ENCODE measurements at places on chromosomes 11 and 22.

DNA sequence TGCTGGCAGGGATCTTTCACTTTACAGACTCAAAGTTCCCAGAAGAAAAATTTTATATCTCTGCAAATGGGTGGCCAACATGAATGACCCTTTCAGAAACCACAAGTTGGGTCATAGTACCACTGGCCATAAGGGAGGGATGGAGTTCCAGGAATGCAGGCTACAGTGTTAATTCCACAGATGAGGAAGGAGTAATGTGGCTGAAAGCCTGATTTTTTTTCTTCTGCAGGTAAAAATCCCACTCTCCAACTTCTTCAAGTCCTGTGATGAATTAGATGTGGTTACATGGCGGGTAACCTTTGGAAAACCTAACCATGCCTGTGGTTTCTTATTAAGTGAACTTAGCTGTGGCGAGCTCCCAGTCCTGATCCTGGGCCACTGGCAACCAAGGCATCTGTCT is 103.2 kb downstream of the SLC1A2 start:
- no peak for DNase-seq

DNA sequence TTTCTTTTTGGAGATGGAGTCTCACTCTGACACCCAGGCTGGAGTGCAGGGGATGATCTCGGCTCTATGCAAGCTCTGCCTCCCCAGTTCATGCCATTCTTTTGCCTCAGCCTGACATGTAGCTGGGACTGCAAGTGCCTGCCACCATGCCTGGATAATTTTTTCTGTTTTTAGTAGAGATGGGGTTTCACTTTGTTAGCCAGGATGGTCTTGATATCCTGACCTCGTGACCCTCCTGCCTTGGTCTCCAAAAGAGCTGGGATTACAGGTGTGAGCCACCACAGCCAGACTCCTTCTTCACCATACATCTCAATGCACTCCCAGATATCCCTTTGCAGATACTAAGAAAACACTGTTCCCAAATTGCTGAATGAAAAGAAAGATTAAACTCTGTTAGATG is 224.3 kb downstream of the OR4A5 start:
- no peak for DNase-seq

- peak; percentile 32 for DNase-seq
These were observed 53.0 kb downstream of the CTSC start for GRCh38 chr11:88284336-88285050.

DNA sequence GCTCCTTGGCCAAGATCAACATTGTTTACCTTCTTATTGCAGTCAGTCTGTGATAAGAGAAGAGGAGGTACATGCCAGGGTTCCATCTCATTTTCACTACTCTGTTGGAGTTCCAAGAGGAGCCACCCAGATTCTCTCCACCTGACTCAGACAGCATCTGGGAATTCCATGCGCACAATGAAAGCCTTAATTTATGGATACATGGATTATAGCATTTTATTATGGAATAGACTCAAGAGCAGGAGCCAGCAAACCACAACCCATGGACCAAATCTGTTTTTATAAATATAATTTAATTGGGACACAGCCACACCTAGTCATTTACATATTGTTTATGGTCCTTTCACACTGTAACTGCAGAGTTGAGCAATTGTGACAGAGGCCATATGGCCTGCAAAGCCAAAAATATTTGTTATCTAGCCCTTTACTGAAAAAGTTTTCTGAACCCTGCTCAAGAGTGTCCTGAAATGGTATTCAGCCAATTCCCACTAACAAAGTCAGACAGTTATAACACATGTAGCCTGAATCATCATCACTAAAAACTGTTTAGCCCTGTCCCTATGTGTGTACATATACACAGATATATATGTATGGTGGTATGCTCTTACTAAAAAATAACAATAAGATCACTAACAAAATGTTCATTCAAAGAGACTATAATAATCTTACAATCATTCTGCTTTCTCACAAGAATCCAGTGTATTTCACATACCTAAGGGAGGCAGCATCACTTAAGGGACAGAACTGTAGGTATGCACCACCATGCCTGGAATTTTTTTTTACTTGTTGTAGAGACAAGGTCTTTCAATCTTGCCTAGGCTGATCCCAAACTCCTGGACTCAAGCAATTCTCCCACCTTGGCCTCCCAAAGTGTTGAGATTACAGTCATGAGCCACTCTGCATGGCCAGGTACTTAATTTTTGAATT is 104.5 kb upstream of the TEAD1 start:
- DNase-seq, result no peak

DNA sequence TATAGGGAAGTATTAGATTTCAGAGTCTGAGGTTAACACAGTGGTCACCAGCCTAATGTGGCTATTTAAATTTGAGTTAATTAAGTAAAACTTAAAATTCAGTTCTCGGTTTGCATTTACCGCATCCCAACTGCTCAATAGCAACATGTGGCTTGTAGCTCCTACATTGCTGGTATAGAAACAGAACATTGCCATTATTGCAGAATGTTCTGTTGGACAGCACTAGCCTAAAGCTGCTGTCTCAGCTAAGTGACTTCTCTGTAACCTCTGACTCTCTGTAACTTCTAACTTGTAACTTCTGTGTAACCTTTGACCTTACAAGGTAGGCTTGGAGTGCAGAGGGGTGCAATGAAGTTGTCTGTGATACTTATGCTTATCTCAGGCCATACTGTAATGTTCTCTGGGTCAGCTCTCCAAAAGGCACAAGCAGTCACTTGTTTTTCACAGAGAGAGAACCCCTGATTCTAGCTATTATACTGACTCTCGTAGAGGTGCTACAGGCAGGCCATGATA is 78.7 kb downstream of the ZNRF3 start:
- DNase-seq, result no peak

GRCh38 chr22:31609716-31610115 is 52.3 kb downstream of the PISD start:
- no peak for DNase-seq

- DNase-seq, result no peak
These were observed 10.7 kb upstream of the POGLUT3 start for GRCh38 chr11:108508653-108509593.

DNA sequence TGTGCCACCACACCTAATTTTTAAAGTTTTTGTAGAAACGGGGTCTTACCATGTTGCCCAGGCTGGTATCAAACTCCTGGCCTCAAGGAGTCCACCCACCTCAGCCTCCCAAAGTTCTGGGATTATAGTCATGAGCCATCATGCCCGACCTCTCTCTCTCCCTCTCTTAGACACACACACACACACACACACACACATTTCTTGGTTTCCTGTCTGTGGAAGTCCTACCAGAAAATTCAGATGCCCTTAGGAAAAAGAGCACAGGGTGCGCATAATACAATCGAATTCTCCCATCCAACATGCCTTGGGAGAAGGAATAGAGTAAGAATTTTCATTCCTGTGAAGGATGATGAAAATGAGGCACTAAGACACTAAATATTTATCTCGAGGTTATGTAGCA is 10.4 kb downstream of the MICAL3 start:
- DNase-seq, result no peak

DNA sequence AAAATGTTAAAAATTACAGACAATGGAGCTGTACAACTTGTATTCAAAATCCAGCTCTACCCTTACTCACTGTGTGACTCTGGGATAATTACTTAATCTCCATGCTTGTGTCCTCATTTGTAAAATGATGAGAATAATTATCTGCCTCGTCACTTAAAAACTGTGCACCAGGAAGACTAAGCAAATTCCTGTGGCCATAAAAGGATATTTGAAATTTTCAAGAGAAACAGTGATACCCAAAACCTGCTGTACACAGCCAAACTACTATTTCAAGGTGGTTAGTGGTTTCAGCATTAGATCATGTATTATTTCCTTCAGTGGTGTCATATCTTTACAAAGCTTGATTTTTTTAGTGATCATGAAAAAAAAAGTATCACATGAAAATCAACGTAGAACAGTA is 136.9 kb downstream of the METTL15 start:
- DNase-seq, result no peak

DNA sequence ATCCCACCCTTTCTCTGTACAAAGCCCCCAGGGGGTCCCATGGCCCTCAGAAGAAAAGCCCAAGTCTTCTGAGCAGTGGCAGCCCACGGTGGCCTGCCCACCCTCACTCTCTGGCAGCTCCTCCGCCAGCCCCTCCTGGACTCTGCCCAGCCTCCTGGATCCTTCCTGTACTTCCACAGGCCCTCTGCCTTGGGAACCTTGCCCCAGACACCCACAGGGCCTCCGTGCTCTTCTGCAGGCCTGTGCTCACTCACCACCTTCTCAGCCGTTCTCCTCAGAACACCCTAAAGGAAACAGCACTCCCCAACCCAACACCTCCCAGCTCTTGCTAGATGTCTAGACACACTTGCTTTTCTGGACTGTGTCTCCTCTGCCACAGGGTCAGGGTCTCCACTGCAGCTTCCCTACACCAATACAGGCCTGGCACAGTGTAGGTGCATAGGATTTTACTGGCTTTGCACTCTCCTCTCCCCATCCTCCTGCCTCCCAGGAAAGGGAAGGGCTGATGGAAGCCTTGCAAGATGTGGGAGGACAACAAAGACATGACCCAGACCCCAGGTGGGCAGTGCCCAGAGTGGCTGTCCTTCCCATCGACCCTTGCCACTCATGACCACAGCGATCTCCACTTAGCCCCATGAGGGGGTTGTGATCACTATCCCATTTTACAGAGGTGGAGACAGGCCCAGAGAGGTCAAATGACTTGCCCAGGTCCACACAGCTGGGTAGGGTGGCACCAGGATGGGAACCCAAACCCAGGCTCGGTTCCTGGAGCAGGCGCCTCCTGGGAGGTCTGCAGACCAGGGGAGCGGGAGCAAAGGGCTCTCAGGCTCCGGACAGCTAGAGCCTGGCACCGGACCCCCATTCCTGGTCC is 2.0 kb downstream of the SCARF2 start:
- no peak for DNase-seq

GRCh38 chr11:1762537-1763302 is 1.0 kb downstream of the CTSD start:
- DNase-seq, result peak; percentile 12

- no peak for DNase-seq
These were observed 28.5 kb downstream of the RCOR2 start for GRCh38 chr11:63888170-63889086.

DNA sequence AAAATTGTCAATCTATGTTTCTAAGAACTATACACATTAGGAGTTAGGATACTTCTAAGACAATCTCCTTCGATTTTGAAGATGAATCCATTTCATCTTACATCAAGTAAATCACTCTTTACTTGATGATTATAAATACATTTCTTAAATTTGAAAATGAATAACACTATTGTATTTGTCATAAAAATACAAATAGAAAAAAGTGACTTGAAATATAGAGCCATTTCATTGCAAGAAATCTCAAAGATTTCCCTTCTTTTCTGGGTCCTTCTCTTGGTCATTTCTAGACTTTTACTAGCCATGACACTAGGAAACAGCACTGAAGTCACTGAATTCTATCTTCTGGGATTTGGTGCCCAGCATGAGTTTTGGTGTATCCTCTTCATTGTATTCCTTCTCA is at the start of gene OR5AK2:
Gene OR5AK2 (plus strand): TSS at position 301 of the 400 bp plus-strand sequence. CDS start 0 bp downstream, at position 301.
- DNase-seq, result no peak

- DNase-seq, result no peak
These were observed 18.7 kb downstream of the MMP10 start for GRCh38 chr11:102761646-102762238.

DNA sequence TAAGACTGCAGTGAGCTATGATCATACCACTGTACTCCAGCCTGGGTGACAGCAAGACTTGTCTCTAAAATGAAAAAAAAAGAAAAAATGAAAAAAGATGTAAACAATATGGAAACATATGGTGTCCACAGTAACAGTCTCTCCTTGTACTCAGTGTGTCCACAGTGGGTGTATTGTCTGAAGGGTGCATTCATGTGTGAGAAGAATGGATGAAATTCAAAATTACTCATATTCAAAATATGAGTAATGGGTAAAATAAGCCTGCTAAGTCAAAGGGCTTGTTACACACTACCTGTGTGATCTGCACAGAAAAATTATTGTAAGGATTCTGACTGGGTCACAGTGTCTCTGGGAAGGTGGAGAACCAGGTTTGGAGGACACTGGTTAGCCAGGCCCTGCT is 26.9 kb downstream of the PPFIA1 start:
- DNase-seq, result no peak

DNA sequence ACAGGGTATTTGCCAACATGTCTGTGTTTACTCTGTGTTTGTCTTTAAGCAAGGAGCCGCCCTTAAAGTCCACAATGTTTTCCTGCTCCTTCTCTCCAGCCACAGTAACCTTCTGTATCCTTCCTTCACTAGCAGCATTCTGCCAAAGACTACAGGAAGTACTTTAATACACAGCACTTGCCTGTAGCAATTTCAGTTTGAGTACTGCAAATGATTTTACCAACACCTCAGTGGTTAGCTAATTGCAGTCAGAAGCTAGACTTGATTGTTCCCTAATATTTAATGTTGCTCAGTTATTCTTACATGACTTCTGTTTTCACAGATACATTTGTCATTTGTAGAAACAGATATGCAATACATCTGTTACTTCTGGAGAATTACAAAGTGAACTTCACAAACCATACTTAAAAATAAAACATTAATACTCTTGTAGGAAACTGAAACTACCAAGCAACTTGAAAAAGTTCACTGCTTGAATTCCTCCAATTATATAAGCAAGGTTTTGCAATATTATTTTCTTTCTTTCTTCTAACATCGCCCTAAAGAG is 69.1 kb downstream of the FCHSD2 start:
- DNase-seq, result peak; percentile 3

DNA sequence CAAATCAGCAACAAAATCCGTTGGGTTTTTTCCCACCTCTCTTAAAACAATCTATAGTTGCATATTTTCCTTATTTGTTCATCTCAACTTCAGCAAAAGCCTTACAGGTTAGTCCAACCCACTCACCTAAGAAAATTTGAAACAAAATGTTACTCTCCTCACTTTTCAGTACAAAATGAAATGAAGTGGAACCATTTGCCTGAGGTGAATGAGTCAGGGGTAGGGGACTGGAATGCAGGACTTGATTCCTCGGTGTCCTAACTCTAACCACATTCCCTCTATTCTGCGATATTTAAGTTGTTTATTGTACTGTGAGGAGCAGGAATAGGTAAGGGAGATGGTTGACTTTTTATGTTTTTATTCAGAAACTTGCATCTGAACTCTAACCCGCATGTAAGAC is 16.4 kb downstream of the ATP5MG start:
- DNase-seq, result no peak

DNA sequence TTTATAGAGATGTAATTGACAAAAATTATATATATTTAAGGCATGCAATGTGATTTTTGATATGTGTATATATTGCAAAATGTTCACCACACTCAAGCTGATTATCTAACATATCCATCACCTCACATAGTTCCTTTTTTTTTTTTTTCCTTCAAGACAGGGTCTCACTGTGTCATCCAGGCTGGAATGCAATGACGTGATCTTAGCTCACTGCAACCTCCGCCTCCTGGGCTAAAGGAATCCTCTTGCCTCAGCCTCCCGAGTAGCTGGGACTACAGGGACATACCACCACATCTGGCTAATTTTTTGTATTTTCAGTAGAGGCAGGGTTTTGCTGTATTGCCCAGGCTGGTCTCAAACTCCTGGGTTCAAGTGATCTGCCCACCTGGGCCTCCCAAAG is 65.1 kb upstream of the SLC35C1 start:
- DNase-seq, result no peak
